Cardiac fibroblast (primary cell): ENCODE measurements at places on chromosomes 7 and 10.
A peak's percentile ranks its signal among the peaks of the same experiment; 100 is the strongest.

GRCh38 chr7:113608782-113609181, 310.0 kb downstream of the PPP1R3A start:
- no peak for DNase-seq

DNA sequence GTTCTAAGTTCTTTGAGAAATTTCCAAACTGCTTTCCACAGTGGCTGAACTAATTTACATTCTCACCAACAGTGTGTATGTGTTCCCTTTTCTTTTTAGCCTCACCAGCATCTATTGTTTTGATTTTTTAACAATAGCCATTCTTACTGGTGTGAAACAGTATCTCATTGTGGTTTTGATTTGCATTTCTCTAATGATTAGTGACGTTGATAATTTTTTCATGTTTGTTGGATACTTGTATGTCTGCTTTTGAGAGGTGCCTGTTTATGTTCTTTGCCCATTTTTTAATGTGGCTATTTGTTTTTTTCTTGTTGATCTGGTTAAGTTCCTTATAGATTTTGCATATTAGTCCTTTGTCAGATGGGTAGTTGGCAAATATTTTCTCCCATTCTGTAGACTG, 191.4 kb downstream of the AGMO start:
- DNase-seq: no peak

DNA sequence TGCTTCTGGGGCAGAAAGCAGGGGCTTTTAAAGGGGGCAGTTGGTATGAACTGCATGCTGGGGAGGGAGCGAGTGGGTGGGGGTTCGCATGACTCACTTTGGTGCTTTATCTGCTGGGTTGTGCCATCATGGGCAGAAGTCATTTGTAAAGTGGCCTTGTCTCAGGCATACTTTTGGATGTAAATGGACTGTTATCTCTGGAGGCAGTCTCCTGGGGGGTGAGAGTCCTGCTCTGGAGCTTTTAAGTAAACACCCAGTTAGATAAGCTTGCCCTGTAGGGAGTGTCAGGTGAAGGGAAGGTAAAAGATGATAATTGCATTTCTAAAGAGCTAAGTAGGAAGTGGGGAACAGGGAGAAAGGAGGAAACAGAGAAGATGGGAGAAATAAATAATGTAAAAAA, 1.6 kb upstream of the GSTO1 start:
- DNase-seq: no peak

GRCh38 chr10:106931159-106931852, 233.2 kb downstream of the SORCS1 start:
- no peak for DNase-seq

GRCh38 chr10:123327450-123327849, 173.2 kb downstream of the BUB3 start:
- DNase-seq: no peak

DNA sequence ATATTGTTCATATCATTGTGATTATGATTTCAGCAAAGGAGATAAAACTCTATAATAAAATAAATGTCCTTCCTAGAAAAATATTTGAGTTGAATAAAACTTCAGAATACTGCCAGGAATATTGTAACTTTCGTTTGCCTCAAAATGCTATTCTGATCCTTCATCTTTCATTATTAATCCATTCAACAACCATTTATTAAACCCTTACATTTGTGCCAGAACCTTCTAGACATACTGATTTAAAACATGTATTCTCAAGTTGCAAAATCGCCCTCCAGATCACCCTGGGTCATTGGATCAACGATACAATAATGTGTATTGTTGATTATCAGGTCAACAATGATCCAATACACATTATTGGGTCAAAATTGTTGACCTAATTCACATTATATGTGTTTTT, 759.8 kb downstream of the CNTNAP2 start:
- no peak for DNase-seq

GRCh38 chr10:92047215-92047614, 123.6 kb downstream of the BTAF1 start:
- no peak for DNase-seq

GRCh38 chr7:117688126-117688525, 185.1 kb downstream of the CTTNBP2 start:
- no peak for DNase-seq

GRCh38 chr7:155258226-155258560, 39.5 kb upstream of the INSIG1 start:
- peak; percentile 80 for DNase-seq

- DNase-seq: no peak
Observed at GRCh38 chr10:4058514-4059029, 273.6 kb upstream of the KLF6 start.

GRCh38 chr10:58291538-58292174, 22.7 kb downstream of the CISD1 start:
- peak; percentile 76 for DNase-seq

DNA sequence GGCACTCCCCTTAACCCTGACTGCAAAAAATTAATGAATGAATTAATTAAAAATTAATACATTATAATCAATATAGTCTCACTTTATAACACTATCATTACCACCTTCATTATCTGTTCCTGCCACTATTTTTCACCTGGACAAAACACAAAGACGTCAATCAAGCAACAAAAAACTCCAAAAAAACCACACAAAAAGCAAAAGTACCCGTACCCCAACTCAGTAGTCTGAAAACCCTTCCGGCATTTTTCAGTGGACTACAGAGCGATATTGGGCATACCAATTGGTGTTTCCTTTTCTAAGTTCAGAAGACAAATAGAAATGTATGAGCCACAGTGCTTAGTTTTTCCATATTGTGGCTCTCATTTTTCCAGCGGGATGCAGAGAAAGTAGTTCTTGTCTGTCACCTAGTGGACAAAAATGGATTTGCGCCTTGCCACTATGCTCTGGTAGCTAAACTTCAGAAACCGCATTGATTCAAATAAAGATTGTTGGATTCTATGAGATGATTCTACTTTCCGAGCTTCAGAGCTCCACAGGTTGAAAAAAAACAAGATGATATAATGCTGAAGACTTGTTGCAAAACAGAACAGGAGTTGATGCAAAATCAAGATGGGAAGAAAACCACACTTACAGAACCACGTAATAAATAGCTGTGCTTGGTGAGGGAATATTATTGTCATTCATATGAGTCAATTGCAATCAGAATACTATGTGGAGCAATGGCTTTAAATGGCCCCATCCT, 50.6 kb upstream of the ITGB1 start:
- DNase-seq: peak; percentile 94

DNA sequence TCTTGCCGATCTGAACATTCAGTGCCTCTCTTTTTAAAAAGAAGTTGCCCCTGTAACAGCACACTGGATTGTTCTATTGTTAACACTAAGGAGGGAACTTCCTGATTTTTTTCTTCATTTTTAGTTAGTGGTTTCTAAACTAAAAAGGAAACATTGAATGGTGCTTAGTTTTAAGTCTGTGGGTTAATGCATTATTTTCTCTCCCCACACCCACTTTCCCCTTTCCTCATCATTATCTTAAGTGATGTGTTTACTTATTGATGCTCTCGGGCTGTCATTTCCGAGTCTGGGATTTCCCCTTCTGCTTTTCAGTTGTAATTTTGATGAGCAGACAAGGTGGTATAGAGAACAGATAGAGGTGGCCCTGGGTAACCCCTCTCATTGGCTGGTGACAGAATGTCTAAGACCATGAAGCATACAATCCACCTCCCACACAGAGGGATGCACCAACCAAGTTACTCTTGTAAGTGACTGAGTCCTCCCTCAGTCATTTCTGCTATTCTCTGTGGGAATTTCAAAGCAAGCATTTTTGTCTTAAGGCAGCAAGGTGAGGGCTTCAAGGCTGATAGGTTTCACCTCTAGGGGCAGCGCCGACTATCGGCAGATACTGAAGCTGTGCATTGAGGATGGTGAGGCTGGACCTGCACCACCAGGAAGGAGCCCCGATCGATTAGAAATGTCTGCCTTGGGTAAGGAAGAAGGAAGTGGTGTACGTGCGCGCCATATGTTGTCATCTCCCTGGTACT, 49.5 kb downstream of the CHN2 start:
- no peak for DNase-seq

GRCh38 chr10:64040781-64041180, 519.6 kb downstream of the REEP3 start:
- DNase-seq: no peak

GRCh38 chr7:68785036-68785435, 813.2 kb upstream of the AUTS2 start:
- DNase-seq: no peak

DNA sequence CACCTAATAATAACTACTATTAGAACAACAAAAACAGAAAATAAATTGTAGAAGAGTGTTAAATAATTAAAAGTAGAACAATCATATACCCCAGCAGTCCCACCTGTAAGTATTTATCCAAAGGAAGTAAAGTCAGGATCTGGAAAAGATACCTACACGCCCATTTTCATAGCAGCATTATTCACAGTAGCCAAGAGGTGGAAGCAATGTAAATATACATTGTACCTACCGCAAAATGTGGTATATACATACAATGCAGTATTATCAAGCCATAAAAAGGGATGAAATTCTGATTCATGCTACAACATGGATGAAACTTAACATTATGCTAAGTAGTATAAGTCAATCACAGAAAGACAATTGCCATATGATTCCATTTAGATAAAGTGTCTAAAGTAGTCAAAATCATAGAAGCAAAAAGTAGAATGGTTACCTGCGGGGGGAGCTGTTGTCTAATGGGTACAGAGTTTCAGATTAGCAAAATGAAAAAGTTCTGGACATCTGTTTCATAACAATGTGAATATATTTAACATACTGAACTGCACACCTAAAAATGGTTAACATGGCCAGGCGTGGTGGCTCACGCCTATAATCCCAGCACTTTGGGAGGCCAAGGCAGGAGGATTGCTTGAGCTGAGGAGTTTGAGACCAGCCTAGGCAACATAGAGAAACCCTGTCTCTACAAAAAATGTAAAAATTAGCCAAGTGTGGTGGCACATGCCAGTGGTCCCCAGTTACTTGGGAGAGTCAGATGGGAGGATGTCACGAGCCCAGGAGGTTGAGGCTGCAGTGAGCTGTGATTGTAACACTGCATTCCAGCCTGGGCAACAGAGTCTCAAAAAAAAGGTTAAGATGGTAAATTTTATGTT, 6.0 kb upstream of the TMED4 start:
- DNase-seq: peak; percentile 82

- DNase-seq: peak; percentile 62
Observed at GRCh38 chr7:129877146-129877792, 75.5 kb downstream of the UBE2H start.

- DNase-seq: no peak
Observed at GRCh38 chr7:155383756-155384491, 74.0 kb upstream of the EN2 start.

- no peak for DNase-seq
Observed at GRCh38 chr7:56007891-56008290, 43.4 kb downstream of the PSPH start.

DNA sequence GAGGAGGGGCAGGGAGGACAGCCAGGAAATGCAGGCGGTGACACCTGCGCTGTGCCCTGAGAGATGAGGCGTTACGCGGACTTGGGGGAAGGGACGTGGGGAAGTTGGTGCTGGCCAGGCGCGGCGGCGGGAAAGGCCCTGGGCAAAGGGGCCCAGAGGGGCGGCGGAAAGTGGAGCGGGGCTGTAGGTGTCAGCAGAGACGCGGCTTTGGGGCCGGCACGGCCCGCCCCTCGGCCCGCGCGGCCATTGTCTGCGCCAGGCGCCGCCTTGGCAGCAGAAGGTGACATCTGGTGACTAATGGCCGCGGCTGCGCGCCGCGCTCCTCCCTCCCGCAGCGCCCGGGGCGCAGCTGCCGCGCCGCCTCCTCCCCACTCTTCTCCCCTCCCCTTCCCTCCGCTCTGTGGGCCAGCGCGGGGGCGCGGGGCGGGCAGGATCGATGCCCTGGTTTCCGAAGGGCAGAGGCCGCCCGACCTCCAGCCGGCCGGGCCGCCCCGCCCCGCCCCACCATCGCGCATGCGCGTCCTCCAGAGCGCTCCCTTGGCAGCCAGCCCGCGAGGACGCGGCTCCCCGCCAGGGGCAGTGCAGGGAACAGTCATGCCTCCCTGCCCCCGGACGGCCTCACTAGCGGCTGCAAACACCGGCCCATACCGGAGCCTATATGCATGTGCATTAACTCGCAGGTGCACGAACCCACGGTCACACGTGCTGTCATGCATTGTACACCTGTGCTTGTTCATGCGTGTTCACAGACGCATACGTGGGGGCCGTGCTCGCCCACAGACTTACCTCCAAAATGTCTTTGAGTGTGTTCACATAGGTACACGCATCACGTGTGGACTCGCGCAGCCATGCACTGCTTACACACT, 269.6 kb downstream of the RPS24 start:
- peak; percentile 84 for DNase-seq

GRCh38 chr10:1157615-1157933, 101.4 kb downstream of the WDR37 start:
- no peak for DNase-seq

DNA sequence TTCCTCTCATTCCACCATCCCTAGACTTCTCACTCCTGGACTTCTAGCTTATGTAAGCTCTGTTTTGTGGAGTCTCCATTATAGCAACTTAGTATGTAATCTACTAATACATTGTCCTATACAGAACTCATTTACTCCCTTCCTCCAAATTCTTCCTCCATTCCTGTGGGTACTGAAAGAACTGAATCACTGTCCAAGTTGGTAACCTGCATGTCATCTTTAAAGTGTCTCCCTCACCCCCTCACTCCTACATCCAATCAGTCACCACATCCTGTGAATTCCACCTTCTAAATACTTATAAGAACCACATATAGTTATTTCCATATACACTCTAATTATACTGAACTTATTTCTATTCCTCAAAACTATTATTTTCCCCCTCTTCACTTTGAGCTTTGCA, 20.3 kb downstream of the AASS start:
- DNase-seq: no peak

GRCh38 chr10:92846-93245, 42.4 kb upstream of the ZMYND11 start:
- no peak for DNase-seq

DNA sequence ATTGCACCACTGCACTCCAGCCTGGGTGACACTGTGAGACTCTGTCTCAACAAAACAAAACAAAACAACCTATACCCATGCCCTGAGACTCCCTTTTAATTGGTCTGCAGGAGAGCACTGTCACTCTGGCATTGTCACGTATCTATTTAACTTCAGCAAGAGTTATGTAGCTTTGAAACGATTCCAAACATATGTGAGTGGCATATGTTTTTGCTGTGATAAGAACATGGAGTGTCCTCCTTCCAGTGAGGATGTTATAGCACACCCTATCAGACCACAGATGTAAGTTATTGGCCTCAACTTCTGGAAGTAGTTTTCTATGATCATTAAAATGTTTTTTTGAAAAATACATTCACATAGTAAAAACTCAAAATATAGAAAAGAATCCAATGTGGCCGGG, 15.5 kb upstream of the DNAJC12 start:
- no peak for DNase-seq

DNA sequence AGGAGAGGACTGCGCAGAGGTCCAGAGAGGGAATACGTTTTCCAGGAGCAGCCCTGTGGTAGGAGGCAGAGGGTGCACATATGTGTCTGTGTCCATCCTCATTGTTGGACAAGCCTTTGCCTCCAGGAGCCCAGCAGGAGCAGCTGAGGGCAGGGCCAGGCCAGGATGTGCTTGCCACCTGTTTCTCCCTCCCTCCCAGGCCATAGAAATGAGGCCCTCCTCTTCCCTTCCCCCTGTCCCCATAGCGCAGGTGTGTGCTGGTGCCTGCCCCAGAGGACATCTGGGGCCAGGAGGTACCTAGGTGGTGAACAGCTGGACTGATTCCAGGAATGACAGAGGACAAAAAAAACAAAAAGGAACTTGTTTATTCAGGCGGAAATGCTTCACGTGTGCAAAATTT, 10.5 kb upstream of the CXCL12 start:
- no peak for DNase-seq
